Cerebellar nuclear complex (tissue), 1 donor: ENCODE measurements at places on chromosomes 13 and 19.

DNA sequence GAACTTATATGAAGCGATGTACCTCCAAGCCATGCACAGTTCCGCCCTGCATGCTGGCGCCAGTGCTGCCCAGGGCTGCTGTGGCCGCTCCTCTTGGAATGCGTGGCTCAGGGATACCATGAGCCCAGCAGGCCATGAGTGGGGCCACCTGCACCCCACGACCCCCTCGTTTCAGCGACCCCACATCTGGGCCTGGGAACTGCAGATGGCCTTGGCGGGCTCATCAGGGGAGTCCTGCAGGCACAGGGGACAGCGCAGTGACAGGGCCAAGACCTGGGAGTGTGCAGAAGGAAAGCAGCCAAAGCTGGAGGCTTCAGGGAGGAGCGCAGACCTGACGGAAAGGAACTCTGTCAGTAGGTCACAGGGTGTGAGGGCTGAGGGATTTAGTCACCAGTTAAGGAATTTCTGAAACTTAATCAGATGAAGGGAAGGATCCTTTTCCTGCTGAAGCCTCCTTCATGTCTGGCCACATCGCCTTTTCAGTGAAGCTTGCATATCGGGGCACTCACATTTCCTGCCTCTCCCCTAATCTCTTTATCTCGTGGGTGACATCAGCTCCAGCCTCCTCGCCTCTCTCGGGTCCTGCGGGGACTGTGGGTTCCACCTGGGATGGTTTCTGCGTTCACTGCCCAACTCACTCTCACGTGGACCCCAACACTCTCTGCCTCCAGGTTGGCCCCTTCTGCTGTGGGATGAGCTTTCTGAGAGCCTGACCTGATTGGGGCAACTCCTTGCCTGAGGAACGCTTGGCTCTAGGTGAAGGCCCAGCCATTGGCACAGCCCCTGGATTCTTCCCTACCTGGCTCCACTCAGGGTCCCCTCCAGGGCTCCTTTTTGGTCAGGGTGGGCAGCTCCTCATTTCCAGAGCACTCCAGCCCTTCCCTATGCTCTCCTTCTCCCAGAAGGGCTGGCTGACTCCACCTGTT lies 123.5 kb downstream of the CRYL1 start:
- no peak for DNase-seq

DNA sequence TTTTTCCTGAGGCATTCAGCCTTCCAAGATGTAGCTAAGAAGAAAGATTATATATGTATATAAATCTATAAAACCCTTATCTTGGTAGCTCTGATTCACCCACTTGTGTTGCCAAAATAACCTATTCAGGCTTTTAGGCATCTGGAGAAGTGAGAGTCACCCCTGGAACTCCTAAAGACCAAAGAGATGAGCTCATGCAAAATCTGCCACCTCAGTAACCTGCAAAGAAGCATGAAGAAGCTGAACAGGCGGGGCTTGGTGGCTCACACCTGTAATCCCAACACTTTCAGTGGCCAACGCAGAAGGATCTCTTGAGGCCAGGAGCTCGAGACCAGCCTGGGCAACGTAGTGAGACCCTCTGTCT lies 393.7 kb downstream of the FOXO1 start:
- DNase-seq: no peak

DNA sequence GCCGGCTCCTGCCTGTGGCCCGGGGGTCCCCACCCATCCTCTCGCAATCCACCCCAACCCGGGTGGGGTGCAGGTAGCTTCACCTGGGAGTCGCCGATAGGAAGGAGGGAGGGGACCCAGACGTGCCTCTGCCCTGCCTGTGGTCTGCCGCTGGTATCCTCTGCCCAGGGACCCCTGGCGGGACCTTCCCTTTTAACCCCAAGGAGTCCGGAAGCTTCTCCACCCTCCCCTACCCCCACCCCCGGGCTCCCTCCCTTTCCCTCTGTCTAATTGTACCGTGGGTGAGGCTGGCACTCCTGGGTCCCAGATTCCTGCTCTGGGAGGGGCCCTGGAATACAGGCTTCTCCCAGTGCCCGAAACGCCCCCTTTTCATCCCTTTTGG lies at the start of gene KLK10:
KLK10 (minus strand) TSS at position 166 of the 382 bp plus-strand sequence. CDS start 579 bp downstream, outside the sequence.
- no peak for DNase-seq

DNA sequence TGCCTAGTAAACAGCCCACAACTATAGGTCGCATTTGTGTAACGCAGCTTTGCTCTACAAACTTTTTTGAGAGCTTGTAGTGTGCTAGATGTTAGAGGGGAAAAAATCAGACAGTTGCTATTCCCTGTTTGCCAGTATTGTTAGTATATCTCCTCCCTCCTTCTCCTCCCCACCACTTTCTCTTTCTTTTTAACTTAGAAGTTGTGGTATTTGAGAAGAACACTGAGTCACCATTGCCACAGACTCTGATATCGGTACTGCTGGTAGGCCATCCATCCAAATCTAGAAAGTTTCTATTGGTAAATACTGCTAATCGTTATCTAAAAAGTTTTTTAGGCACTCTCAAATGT lies 666 bp downstream of the POMP start:
- no peak for DNase-seq

- no peak for DNase-seq
Observed at GRCh38 chr19:43638214-43638994, 1.2 kb downstream of the CADM4 start.

- DNase-seq: no peak
Observed at GRCh38 chr13:99182439-99182838, 18.2 kb upstream of the UBAC2 start.

GRCh38 chr13:90510319-90510718 lies 837.2 kb upstream of the MIR17HG start:
- DNase-seq: no peak

DNA sequence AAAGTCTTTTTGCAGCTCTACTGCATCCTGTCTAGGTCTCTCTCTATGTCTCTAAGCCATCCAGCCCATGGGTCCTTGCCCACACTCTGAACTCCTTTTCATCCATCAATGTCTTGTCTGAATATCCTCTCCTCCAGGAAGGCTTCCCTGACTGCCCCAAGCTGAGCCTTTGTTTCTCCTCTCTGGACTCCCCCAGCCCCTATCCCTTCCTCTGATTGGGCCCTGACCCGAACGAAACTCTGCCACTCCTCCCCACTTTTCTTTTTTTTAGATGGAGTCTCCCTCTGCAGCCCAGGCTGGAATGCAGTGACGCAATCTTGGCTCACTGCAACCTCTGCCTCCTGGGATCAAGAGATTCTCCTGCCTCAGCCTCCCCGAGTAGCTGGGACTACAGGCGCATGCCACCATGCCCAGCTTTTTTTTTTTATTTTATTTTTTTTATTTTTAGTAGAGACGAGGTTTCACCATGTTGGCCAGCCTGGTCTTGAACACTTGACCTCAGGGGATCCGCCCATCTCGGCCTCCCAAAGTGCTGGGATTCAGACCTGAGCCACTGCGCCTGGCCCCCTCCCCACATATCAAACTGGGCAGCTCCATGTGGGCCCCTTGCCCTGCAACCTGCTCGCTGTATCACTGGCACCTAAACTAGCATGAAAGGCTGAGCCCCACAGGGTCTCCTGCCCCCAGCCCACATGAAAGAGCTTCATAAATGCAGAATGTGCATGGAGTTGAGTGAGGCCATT lies 870 bp upstream of the UNC13A start:
- no peak for DNase-seq

DNA sequence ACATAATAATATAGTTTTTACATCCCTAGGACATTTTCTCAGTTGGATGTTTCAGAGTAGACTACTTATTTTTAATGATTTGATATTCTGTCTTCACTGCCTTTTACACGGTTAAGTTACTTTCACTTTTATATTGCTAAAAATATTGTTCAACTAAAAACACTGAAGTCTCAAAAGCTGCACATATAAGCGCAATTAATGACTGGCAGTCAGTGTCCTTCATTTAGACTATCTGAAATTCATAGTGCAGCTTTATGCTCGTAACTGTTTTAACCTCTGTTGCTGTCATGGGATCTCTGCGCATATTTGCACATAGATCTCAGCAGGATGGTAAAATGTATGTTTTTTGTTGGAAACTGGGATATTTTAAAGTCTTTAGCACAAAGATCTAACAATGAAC lies 864.3 kb downstream of the SLITRK6 start:
- DNase-seq: no peak

DNA sequence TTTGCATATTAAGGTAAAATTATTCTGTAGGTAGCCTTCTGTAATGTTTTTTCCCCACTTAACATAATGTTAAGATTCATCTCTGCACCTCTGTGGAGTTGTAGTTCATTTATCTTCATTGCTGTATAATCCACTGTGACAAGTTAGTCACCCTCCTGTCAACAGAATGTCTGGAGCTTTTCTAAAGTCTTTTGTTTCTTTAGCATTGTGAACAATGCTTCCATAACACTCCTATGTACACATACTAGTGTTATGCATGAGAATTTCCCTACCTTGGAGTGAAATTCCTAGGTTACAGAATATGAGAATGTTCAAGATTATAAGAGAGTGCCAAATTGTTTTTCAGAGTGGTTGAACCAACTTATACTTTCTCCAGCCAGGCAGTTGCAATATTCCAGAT lies 113.5 kb downstream of the COG6 start:
- DNase-seq: no peak

DNA sequence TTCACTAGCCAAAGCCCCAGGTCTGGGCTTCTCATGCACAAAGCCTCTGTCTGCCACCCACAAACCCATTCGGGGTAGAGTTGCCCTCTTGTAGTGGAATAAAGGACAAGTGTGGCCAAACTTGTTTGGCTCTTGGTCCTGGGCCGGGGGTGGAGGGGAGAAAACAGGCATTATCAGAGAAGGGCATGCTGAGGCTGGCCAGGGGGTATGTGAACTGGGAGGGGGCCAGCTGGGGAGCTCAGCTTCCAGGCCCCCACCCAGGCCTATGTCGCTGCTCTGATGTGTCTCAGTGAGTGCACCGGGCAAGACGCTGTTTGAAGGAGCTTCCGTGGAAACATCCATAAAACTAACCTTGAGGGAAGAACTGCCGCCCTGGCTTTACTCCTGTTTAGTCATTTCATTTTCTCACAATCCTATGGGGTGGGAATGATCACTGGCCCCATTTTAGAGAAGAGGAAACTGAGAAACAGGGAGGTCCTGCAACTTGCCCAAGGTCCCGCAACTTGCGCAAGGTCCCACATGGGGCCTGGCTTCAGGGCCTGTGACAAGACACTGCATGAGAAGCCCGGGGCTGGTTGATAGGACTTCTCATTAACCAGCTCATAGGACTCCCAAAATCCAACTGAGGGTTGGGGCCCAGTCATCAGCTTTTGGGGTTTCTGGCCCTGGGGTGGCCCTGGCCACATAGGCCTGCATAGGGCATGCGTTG lies 30.8 kb downstream of the CCNE1 start:
- DNase-seq: no peak
